ENCODE measurements at places on chromosomes 4 and X.

DNA sequence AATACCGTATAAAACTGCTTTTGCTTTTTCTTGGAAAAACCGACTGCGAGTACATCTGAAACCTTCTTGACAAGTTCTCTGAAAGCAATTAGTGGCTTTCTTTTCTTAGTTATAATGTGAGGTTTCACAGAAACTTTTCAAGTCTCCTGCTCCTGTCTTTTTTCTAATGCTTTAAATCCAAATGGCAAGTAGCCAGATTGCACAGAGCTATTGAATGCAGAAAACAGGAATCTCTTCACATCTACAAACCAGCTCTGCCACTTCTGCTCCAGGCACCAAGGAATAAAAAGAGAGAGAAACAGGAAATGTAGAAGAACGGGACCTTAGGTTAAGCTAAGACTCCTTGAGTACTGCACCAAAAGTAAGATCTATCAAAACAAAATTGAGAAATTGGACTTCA, 267.3 kb upstream of the TET2 start:
- DNase-seq: no peak

DNA sequence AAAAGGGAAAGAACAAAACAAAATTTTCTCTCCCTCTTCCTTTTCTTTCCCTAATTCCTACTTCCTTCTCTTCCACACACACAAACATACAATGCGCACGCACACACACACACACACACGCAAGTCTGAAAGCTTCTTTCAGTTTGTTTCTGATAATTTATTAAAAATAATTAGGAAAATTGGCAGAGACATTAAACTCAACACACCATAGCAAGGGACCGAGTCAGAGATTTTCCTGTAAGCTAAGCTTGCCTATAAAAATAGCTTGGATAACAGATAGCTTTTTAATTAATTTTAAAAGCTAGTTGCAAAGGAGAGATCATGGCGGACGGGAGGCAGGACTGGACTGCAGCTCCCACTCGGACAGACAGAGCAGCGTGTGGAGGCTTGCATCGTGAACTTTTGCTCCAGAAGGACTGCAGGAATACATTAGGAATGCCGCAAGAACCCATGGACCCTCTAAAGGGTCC, 92.6 kb upstream of the MAPK10 start:
- no peak for DNase-seq

- DNase-seq: no peak
These were observed 3.1 kb downstream of the MAMLD1 start for GRCh38 chrX:150365990-150366911.

DNA sequence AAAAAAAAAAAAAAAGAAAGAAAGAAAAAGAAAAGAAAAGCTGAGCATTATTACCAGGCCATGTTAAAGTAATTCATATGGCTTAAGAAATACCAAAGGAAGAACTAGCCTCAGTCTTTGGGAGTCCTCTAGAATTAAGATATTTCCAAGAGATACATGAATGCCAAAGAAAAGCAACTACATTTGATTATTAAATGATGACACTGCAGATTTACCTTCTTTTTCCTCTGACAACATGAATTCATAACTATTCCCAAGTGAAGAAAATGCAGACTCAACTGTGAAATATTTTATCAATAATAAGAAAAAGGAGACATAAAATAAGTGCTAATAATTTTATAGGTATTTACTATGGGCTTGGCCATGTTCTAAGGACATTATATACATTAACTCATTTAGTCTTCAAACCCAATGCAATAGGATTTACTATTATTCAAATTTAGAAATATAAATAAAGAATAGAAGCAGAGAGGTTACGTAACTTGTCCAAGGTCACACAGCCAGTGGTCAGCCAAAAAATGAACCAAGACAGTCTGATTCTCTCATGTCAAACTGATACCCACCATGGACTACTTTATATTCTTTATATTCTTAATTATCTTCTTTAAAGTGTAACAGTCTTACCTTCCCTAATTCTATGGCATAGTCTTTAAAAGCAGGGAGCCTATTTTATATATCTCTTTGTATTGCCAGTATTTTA, 6.9 kb downstream of the SH3D19 start:
- DNase-seq: no peak

- no peak for DNase-seq
These were observed 61.3 kb downstream of the HS3ST1 start for GRCh38 chr4:11367371-11367770.

DNA sequence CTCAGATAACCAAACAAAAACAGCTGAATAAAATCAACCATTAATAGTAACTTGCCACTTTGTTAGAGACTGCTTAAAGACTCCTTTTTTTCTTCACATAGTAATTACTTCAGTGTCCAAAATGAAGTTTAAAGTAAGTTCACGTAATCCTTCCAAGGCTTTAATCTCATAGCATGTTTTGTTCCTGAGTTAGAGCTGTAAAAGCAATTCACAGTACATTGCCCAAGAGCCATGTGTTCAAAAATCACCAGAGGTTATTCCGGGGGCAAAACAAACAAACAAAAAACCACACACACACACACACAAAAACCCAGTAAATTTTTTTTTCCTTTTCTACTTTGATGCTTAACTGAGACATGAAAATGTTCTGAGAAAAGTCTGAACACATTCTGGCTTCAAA, 6.1 kb downstream of the GPR82 start:
- DNase-seq: no peak

- DNase-seq: no peak
These were observed 7.9 kb downstream of the CXCL6 start for GRCh38 chr4:73844345-73844744.

DNA sequence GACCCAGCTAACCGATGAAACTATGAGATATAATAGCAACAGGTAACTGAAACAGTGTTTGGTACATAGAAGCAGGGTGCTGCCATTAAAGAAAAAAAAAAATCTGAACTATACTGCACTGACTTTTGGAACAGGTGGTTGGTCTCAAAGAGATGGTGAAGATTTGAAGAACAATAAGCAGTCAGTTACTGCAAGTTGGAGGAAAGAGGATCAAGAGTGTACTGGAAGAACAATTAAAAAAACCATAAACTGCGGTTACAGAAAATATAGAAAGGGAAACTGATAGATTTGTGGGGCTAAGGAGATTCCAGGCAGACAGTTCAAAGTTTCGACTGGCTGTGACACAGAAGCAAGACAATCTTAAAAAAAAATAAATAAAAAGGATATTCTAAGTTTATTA, 181.9 kb upstream of the TRAM1L1 start:
- DNase-seq: no peak

- DNase-seq: no peak
These were observed 71.5 kb downstream of the PLS3 start for GRCh38 chrX:115632455-115632854.

DNA sequence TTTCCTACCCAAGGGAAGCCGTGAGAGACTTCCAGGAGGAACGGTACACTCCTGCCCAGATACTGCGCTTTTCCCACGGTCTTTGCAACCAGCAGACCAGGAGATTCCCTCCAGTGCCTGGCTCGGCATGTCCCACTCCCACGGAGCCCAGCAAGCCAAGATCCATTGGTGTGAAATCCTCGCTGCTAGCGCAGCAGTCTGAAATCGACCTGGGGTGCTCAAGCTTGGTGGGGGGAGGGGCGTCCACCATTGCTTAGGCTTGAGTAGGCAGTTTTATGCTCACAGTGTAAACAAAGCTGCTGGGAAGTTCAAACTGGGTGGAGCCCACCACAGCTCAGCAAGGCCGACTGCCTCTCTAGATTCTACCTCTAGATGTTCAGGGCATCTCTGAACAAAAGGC, 284.8 kb upstream of the FGF13 start:
- no peak for DNase-seq

DNA sequence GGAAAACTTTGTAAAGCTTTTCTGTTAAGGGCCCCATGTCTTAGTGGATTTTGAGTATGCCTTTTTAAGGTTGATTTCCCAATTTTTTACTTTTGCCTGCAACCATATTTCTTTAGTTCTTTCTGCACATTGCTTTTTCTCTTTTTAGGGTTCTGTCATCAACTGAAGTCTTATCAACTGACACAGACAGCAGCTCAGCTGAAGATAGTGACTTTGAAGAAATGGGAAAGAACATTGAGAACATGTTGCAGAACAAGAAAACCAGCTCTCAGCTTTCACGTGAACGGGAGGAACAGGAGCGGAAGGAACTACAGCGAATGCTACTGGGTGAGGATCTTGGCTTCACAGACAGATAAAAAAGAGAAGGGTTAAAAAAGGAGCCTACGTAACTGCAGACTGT, 27.8 kb downstream of the TAF1 start:
- no peak for DNase-seq

GRCh38 chrX:41397219-41397618, 49.9 kb upstream of the NYX start:
- no peak for DNase-seq

DNA sequence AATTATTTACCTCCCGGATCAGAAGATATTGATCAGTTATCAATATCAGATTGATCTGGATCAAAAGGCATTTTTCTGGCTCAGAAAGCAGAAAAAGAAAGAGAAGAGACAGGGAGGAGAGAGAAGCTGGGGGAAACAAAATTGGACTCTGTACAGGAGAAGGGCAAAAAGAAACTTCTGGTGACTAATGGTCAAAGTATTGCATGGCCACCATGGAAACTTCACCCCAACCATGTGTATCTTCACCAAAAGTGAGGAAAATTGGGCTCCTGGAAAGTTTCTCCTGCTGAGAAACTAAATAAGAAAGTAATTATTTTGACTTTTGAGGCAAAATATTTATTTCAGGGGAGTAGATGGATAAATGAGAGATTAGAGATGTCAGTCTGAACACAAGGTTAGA, 33.9 kb downstream of the RNF150 start:
- DNase-seq: no peak

DNA sequence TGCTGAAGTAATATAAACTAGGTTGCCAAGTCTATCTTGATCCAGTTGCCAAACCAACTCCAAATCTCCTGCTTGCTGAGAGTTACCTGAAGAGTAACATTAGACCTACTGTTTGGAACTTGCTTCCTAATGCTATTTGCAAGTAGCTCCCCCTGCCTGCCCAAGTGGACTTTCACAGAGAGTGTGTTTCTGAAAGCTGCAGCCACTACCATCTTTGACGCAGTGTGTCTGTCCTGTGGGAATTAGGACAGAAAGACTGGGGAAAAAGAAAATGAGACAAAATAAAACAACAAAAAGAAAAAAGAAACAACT, 195.0 kb upstream of the HS3ST1 start:
- no peak for DNase-seq

GRCh38 chr4:125317525-125317877, 2.7 kb downstream of the FAT4 start:
- DNase-seq: no peak

GRCh38 chr4:151715881-151716280, 44.9 kb downstream of the GATB start:
- no peak for DNase-seq

DNA sequence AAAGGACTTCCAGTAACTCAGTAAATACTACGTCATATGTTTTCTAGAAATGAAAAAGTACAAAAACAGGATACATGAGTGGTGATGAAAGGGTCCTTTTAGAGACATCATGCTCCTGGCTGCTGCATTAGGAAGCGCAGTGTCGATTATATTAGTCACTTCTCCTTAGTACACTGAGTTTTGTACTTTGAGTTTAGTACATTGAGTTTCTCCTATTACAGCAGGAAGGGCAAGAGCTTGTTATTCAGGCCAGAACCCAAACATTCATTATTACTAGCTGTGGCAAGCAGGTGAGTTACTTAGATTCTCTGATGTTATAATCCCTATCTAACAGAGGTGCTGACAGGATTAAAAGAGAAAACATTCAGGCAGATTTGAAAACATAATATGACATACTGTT, 21.3 kb downstream of the RPGR start:
- no peak for DNase-seq

GRCh38 chr4:14025891-14026290, 398.4 kb upstream of the BOD1L1 start:
- DNase-seq: no peak

DNA sequence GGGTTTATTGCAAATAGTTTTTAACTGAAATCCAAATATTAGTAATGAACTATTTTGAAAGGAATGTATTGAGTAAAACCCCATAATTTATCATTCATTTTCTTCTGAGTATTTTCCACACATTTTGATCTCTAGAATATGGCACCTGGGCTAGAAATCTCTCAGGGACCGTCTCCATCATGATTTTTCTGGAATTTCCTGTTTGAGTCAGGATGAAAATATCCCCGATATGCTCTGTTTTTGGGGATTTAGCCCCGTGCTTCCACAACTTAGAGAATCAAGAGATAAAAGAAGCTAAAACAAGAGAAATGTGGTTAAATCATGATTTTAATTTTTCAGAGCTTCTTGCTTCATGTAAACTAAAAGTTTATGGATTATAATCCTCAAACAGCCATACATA, 114.2 kb downstream of the SPCS3 start:
- no peak for DNase-seq

- DNase-seq: no peak
These were observed 102.7 kb downstream of the PHOX2B start for GRCh38 chr4:41645728-41646390.

DNA sequence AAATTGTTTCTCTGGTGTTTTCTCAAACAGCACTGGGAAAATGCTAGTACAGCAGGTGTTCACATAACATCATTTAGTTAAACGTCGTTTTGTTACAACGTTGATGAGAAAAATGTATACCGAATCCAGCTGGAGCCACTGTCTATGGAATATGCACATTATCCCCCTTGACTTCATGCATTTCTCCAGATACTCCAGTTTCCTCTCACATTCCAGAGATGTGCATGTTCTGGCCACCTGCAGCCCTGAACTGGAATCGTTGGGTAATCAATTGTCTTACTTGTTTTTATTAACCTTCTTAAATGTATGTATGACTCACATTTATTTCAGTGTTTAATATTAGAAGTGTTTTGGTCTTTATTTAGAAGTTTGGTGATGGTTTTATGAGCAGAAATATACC, 18.4 kb upstream of the ODAM start:
- DNase-seq: no peak

- no peak for DNase-seq
These were observed 354.9 kb upstream of the HS3ST1 start for GRCh38 chr4:11783588-11783987.

- no peak for DNase-seq
These were observed 133.7 kb upstream of the IL1RAPL2 start for GRCh38 chrX:104432321-104432720.

DNA sequence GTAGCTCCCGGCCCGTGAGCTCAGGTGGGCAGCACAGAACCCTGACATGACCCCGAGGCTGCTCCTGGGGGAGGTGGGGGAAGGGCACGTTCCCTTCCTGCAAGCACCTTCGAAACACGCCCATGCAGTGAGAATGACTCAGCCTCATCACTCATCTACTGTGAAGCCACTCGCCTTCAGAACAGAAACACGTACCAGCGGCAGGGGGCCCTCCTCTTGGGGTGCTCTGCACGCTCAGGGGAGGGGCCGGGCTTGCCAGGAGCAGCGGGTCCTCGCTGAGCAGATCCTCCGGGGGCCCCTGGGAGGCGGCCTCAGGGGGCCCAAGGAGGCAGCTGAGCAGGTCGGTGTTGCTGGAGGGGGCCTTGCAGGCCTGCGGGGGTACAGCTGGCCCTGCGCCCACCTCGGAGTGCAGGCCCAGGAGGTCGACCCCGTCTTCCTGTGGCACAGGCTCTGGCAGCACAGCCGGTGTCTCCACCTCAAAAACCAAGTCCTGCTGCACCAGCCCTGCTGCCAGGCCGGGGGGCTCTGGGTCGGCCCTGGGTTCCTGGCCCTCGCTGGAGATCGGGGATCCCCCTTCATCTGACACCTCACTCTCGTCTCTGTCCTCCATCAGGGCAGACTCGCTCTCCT, 40.9 kb upstream of the CPLX1 start:
- DNase-seq: no peak

Data from stimulated activated CD8-positive, alpha-beta memory T cell treated with anti-CD3 and anti-CD28 coated beads, Interleukin-4, amount 100 ng/mL, for 4 hours (primary cell).